ENCODE measurements at places on chromosomes 6 and 20.

- no peak for DNase-seq
Observed at GRCh38 chr6:102501615-102502014, 1108.1 kb downstream of the GRIK2 start.

DNA sequence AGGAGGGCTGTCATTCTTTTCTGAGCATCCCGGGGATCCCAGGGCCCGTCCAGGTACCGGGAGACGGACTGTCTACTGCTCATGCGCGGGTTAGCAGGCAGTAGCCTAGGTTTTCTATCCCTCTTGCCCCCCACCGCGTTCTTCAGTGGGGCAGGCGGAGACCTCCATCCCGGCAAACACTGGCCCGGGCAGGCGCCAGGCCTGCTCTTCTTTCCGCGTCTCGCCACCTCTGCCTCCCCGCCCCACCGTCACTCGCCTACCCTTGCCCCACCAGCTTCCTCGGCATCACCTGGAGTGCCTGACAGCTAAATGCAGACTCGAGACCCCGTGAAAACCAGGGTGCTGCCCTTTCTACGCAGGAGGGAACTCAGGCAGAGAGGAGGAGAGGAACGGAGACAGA is 1937.7 kb upstream of the DEFB115 start:
- no peak for DNase-seq

GRCh38 chr6:2990932-2991506 is 8.7 kb upstream of the NQO2 start:
- no peak for DNase-seq

- no peak for DNase-seq
Observed at GRCh38 chr6:113414511-113414910, 442.6 kb upstream of the MARCKS start.

DNA sequence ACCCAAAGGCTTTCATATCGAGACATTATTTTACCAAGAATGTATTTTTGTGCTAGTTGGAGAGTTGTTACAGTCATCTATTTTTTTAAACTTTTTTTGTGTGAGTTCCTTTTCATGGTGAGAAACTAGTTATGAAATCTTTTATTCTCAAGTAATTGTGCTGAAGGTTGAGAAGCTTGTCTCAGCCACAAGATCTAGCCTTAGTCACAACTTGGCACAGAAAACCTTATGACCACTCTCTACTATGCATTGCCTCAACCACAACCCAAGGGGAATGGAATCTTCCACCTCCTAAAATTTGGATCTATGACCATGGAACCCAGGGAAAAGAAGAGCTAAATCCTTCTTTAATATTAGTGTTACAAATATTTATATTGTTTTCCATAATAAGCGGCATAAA is 58.5 kb downstream of the HS3ST5 start:
- DNase-seq: no peak

- no peak for DNase-seq
Observed at GRCh38 chr6:137923866-137924653, 57.0 kb downstream of the TNFAIP3 start.

DNA sequence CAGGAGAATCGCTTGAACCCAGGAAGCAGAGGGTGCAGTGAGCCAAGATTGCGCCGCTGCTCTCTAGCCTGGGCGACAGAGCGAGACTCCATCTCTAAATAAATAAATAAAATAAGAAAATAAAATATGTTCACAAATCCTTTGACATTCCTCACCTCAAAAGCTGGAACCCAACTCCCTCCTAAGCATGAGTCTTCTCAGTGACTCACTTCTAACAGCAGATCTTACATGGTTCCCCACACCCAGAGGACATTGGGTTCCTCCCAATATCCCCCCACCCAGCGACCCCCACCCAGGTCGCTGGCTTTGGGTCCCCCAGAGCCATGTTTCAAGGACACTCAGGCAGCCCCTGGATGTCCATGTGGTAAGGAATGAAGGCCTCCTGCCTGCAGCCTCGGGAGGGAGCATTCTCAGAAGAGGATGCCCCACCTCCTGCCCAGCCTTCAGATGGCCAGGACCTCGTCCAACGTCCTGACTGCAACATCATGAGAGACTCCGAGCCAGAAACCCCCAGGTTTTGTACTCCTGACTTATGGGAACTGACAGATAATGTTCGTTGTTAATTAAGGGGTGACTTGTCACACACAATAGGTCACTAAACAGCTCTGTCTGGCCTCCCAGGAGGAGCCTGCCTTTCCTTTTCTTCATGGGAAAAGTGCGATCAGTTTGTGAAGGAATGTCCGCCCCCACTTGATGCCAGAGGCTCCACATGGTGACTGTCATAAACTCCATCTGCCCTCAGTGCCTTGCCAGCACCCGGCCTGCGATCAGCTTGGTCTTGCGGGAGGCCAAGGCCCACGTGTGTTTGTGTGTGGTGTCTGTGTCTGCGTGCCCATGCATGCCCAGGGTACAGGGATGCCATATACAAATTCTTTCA is 10.1 kb upstream of the GMEB2 start:
- DNase-seq: no peak

DNA sequence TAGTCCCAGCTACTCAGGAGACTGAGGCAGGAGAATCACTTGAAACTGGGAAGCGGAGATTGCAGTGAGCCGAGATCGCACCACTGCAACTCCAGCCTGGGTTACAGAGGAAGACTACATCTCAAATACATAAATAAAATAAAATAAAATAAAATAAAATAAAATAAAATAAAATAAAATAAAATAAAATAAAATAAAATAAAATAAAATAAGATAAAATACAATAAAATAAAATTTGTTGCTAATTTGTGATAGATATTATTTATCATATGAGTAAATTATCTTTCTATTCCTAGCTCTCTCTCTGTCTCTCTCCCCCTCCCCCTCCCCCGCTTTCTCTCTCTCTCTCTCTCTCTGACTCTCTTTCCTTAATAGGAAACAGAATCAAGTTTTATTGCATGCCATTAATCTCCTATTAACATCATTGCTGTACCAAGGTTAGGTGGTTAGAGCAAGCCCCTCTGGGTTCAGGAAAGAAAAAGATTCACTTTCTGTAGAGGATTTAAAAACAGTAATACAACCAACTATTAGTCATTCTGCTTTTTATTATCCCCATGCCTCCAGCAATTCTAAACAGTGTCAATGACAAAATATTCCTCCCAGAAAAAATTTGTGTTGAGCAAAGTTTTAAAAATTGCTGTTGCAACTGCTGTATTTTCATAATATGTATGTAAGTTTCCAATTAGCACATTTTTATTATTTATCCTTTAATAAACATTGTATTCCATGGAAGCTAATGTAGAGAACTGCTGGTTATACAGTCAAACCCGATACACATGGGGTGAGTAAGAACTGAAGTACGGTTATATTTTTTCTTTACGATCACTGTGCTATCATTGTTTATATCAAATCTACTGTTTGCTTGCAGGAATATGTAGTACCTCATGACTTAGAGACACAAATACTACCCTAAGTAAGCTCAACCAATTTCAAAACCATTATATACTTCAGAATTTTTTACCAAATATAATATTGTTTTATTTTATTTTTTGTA is 22.1 kb downstream of the BMP5 start:
- no peak for DNase-seq

GRCh38 chr20:22905658-22906057 is 129.5 kb upstream of the SSTR4 start:
- no peak for DNase-seq

DNA sequence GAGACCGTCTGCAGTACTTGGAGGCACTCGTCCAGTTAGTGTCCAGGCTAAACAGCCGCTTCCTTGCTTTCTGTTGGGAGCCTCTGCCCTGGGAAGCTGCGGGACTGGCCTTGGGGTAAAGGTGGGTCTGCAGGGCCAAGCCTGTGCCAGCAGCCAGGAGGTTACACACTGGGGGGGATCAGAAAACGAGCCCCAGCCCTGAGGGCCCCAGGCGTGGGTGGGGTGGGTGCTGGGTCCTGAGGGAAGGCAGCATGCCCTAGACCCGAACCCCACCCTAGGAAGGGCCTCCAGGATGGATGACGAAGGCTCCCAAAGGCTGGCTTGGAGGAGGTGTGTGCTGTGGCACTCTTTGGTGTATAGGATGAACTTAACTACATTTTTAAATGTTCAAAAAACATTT is 335.2 kb downstream of the ZFAND3 start:
- no peak for DNase-seq

DNA sequence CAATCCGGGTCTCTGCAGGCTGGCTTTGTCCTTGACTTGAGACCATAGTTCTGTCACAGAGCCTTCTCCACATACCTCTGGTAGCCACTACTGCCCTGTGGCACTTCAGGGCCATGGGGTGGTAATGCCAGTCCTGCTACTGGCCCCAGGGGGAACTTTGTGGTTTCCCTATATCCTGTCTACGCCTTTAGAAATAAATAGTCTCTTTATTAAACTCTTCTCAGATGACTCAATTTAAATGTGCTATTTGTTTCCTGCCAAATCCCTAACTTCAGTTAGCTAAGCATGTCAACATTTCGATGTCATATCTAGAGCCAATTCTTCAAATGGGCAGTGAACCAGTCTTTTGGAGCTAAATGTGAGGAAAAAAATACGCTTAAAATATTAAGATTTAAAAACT is 60.1 kb downstream of the SEL1L2 start:
- no peak for DNase-seq

DNA sequence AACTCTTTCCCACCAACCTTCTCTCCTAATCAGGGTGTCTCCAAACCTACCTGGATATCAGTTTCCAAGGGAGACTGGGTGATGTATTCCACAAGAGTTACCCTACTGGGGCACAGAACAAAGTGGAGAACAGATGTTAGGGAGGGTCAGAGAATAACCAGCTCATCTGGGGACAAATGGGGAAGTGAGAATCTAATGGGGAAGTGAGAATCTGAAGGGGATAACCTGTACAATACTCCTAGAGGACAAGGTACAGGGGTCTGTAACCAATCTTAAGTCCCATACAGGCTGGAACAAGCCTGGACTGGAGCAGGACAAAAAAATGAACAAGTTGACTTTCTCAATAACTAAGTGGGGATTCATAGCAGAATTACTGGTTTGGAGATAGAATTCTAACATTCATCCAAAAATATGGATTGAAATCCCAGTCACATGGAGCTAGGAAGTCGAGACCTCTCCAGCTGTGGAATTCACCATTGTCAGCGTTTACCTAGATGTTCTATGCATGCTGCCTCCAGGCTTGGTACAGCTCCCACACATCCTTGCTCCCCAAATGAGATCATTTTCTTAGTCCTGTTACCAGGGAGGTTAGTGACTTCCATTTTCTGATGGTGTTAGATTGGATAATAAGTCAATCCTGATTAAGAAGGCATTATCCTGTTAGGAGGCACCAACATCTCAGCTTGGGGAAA is 214.8 kb upstream of the MOCS1 start:
- no peak for DNase-seq

GRCh38 chr6:161011492-161012480 is 20.2 kb downstream of the MAP3K4 start:
- no peak for DNase-seq

GRCh38 chr6:33304216-33304615 is 5.5 kb upstream of the RGL2 start:
- DNase-seq: no peak

DNA sequence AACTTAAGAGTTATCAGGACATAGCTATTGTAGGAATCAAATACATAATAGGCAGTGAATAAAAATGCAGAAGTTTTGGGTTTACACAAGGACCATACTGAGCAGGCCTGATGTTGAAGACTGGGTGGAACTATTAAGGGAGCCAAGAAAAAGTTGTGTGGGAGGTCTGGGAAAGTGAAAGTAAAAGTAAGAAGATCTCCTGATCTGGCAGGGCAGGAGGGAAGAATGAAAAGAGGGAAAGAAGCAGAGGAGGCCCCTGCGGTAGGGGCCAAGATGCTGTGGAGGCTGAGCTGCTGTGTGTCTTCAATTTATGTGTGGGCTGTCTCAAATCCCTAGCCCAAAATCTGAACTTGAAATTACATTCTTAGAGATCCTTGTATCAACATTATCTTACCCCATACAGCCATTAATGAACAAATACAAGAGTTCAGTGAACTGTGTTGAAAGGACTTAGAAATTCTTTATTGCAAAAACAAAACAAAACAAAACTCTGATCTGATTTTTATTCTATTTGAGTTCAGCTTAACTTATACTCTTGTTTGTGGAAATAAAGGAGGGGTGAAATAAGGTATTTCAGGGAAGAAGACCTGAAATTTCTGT is 1183.8 kb downstream of the HACE1 start:
- DNase-seq: no peak

DNA sequence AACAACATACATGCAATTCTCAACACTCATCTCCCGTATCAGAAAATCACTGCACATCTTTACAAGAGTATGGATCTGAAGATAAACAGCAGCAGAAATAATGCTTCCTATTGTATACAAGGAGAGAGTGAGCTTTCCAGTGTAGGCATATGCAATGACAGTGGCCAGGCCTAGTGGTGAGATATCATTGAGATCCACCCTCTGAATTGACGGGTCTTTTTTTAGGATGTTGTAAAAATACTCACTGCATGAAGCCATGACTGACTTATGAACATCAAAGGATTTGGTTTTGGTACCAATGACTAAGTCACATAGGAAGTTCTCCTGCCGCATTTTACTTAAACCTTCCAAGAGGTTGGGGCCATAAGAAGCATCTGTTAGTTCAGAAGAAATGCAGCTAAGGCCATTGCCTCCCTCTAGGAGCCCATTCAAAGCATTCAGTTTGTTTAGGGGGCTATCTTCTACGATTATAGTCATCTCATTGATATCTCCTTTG is 10.8 kb downstream of the KLHL31 start:
- DNase-seq: no peak

Measured in esophagus squamous epithelium (tissue), 5 donors.